Effector memory CD4-positive, alpha-beta T cell (primary cell): ENCODE measurements at places on chromosomes 12 and 14.
A peak's percentile ranks its signal among the peaks of the same experiment; 100 is the strongest.

GRCh38 chr12:57628280-57629191 lies 4.5 kb downstream of the B4GALNT1 start:
- DNase-seq = no peak

DNA sequence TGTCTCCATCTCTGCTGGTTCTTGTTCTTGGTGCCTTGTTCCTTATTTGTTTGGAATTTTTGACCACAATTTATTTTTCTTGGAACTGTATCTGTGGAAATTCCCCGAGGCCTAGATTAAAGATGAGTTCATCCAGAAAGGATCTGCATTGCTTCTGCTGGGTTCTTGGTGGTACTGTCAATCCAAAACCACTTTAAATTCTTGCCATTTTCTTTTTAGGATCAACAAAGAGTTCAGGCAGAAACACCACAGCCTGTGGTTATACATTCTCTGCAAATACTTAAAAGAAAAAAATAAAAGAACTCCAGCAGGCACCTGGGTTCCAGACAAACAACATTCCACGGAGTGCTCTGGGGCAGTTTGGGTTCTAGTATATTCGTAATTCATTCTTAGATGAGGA lies 6.0 kb upstream of the VAMP1 start:
- DNase-seq = no peak

DNA sequence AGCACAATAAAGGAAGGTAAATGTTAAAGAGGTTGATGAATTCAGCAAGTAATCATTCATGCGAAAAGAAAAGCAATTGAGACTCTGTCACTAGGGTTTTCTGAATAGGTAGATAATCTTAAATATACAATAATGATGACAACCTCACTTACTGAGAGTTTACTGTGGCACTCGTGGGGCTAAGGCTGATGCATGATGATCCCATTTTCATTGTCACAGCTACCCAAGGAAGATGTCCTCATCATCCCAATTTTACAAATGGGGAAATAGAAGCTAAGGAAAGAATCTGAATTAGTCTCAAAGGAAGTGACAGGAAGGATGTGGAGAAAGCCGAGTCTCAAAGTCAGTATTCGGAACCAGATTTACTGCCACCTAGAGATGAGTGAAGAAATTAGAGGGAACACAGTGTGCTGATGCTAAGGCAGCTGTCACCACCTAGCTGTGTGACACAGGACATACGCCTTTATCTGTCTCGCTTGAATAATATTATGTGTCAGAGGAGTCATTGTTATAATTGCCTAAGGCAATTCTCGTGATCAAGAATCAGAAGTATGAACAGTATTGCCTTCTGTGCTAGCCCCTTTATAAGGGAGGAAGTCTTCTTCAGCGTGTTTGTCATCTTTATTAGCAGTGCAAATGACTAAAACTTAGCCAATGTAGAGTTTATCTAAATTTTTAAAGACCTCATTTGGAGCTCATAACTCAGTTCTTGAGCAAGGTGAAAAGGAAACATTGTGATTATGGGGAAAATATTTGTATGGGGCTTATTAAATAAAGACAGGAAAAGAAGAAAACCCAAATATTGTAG lies 63.2 kb downstream of the ERGIC2 start:
- DNase-seq = peak; percentile 5

DNA sequence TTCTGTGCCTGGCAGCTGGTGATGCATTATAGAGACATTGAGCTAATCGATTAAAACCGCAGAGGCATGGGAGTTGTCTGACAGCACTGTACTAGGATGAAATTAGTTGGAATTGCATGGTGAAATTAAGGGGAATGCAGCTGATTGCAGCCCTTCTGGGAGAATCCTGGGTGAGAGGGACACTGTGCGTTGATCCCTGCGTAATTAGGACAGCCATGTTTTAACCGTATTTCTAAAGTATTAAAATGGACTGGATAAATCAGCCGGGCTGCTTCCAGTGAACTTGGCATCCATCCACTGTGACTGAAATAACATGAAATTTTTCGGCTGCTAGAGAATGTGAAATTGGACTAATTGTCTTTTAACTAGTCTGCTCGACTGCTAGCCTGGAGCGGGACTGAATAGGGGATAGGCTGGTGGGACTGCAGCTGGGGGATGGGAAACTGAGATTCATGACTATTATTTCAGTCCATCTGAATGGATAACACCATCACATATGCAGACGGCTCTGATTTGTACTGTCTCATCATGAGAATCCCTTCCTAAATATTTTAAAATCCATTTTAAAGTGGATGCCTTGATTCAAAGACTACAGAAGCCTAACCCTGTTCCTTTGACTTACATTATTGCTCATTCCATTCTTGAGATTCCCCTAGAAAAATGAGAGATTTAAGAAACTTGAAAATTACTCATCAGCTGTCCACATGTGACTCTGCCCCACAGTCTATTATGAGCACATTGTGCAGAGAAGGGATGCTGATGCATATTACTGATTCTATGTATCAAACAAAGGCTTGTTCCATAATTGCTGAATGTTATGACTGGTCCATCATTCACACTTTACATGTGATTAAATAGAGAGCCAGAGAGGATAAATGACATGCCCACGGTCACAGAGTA lies 343.9 kb downstream of the NPAS3 start:
- DNase-seq = no peak

DNA sequence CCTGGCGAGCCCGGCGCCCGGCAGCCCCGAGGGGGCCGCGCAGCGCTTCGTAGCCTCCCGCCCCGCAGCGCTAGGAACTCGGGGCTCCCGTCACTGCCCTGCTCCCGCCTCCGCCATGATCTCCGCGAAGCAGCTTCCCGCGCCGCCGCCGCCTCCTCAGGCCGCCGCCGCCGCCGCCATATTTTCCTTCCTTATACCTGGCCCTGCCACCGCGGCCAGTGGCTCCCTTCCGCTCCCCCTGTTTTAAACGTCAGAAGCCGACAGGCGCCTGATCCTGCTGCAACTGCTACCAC lies 286 bp downstream of the PPP4R3A start:
- no peak for DNase-seq

DNA sequence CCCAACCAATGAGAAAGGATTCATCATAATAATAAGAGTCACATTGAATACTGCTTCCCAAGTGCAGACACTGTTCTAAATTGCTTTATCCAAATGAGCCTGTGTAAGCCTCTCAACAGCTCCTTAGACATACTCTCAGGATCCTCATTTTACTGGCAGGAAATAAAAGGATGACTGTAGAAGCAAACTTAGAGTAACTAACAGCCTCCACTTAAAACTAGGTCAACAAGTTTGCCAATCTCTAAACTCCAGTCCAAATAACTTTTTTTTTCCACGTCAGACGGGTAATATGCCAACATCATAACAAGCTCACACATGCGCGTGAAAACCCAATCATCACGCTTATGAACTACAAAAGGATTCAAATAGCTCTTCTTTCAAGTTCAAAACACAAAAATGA lies 15.3 kb upstream of the DPF3 start:
- DNase-seq = no peak

GRCh38 chr12:130557886-130558765 lies 158.0 kb downstream of the RIMBP2 start:
- DNase-seq = no peak

GRCh38 chr12:131153016-131153415 lies 199.3 kb downstream of the ADGRD1 start:
- no peak for DNase-seq

GRCh38 chr14:88030892-88031291 lies 26.0 kb downstream of the GPR65 start:
- DNase-seq = no peak

GRCh38 chr14:78232231-78233000 lies 62.2 kb downstream of the NRXN3 start:
- DNase-seq = no peak

DNA sequence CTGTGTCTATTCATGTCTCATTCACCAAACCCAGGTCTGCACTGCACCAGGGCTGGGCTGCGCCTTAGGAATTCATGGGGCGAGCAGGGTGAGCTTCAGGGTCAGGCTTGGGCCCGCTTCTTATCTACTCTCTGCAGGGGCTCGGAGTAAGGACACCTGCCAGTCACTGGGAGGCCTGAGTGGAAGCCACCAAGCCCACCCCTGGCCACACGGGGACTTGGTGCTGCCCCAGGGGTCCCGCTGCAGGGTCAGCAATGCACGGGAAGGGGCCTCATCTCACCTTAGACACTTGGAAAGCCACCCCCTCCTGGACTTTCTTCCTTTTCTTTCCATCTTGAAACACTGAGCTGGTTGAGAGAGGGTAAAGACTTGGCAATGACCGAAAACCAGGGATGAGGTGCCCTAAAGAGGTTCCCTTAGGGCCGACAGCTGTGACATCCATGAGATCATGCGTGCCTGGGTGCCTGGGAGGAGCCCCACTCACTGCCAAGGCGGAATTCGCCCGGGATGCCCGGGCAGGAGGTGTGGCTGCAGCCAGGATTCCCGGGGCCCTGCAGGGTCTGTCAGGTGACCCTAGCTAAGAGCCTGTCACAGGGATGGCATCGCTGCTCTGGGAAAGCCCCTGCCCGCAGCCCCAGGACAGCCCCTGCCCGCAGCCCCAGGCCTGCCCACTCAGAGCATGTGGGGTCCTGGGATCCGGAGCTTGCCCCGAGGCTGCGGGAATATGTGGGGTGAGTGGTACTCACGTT lies 45.5 kb upstream of the EML1 start:
- no peak for DNase-seq

- DNase-seq = no peak
Measured at GRCh38 chr14:69501423-69501838, 16.9 kb downstream of the PLEKHD1 start.

GRCh38 chr12:169528-170370 lies 44.2 kb downstream of the SLC6A12 start:
- DNase-seq = no peak

- DNase-seq = no peak
Measured at GRCh38 chr12:72076558-72076915, 137.9 kb downstream of the TPH2 start.

DNA sequence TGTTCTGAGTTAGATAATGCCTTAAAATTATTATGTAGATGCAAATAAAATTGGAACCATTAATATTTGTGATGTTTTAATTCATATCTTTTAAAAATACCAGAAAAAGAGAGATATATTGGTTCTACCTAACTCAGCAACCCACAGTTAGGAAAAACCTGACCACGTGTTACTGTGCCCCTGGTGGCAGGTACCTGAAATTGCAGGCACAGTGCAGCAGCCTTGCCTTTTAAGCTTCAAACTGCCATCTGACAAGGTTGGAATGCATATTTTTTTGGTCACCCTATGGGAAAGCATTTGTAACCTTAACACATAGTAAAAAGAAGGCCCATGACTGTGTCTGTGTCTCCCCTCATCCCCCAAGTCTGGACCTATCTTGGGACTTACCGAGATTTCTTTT lies 109.4 kb upstream of the NOS1 start:
- DNase-seq = no peak

GRCh38 chr14:41298328-41298690 lies 308.4 kb upstream of the LRFN5 start:
- DNase-seq = no peak

- no peak for DNase-seq
Measured at GRCh38 chr12:106760184-106760531, 14.3 kb upstream of the RIC8B start.

DNA sequence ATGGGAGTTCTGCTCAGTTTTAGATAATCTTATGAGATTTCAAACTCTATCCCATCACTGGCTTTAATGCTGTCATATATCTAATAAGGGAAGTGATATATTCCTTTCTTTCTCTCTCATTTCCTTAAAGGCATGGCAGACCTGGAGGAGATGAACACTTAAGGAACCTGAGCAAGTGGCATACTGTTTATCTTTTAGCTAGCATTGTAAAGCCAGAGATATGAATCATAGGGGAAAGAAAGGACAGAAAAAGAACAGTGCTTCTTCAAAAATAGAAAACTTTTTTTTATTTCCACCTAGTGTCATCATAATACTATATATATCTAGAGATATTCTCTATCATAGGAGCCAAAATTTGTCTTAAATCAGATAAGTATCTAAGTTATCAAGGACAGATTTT lies 68.3 kb upstream of the PSMA6 start:
- no peak for DNase-seq

- no peak for DNase-seq
Measured at GRCh38 chr12:114674251-114675047, 9.5 kb downstream of the TBX3 start.

- no peak for DNase-seq
Measured at GRCh38 chr12:128155571-128155970, 111.4 kb upstream of the TMEM132C start.

- no peak for DNase-seq
Measured at GRCh38 chr12:106670131-106670530, 87.3 kb downstream of the RFX4 start.

DNA sequence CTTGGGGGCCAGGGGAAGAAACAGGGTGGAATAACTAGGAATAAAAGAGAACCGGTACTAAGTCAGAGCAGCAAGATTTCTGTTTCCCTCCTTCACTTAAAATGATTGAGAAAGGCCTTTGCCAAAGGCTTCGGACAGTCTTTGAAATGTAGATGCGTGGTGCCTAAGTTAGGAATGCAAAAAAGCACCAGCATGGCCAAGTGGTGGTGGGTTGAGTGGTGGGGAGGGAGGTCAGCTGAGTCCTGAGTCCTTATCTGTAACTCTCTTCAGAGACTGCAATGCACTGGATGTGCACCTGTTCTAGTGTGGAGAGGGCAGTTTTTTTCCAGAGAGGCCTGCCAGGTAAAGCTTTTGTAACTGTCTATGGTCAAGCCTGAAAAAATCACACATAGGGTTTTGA lies 919.9 kb downstream of the FSCB start:
- DNase-seq = no peak

DNA sequence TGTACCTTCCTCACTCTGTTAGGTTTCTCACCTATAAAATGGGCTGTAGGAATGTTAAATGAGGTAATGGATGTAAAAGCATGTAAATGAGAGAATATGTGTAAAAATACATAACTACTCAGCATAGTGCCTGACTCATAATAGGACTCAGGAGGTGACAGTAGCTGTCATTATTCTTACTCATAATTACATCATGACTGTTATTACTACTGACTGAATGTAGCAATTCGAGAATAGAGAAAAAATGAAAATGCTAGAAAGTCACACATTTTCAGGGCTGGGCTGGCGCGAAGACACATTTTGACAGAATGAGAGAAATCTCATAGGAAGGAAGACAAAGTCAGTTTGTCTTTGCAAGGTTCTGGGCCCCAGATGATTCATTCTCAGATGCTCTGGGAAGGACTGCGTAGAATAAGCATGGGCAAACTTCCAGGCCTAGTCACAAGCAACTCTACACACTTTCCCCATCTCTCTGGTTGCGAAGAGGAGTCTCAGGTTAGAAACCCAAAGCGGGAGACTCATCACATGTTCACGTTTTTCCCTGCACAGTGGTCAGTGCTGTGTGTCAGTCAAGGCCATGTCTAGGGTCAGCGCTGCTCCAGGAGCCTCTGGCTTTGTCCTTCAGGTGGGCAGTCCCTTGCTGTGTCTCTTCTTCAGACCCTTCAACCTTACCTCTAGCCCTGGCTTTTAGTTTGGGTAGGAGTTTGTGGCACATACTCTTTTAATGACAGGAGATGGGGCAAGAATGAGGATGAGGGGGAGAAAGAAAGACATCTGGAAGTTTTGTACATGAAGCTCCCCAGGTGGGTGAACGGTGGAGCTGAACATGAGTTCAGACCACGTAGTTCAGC lies 8.4 kb downstream of the GPRC5A start:
- DNase-seq = no peak

- no peak for DNase-seq
Measured at GRCh38 chr14:56193347-56193746, 75.1 kb downstream of the PELI2 start.
